ENCODE measurements at places on chromosomes 4 and X.

GRCh38 chr4:4808086-4808485 is 51.4 kb upstream of the MSX1 start:
- DNase-seq: no peak

GRCh38 chr4:38666766-38667084 is 2.7 kb downstream of the KLF3 start:
- DNase-seq: no peak

DNA sequence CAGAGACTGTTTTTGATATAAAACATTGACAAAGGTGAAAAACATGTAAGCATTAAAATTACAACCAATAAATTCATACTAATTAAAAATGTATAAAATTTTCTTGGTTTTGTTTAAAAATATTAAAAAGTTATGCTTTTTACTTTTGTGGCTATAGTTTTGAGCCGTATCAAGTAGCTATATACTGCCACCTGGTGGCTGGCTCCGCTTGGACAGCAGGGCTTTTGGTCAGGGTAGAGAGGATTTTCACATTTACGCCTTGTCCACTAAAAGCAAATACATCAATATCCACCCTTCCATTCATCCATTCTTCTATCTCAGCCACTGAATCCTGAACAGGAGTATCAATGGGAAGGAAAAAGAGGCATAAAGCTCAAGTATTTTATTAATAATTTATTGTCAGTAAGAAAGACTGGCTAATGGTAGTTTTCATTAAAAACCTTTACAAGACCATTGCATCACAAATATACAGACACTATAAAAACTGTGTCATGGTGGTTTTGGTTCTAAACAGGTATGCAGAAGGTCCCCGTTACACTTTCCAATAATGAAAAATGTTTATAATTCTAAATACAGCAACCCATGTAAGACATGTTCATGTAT is 32.1 kb upstream of the MTNR1A start:
- DNase-seq: no peak

- no peak for DNase-seq
Measured at GRCh38 chr4:712093-712492, 6.5 kb downstream of the PCGF3 start.

- DNase-seq: no peak
Measured at GRCh38 chr4:68592673-68593072, 16.6 kb upstream of the UGT2B17 start.

- no peak for DNase-seq
Measured at GRCh38 chrX:57583477-57583876, 8.3 kb upstream of the ZXDB start.

DNA sequence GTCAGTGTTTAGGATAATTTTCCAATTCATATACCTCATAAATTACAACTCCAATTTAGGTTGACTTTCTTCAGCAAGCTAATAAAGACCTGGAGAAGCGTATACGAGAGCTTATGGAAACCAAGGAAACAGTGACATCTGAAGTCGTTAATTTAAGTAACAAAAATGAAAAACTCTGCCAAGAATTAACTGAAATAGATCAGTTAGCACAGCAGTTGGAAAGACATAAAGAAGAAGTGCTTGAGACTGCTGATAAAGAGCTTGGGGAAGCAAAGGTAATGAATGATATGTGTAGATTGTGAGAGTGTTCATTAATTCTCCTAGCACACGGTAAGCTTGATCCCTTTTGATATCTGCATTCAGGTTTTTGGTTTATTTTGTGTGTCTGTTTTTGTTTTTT is 16.8 kb downstream of the CEP135 start:
- no peak for DNase-seq
